ENCODE measurements at places on chromosomes 4 and X.

- DNase-seq = no peak
Observed at GRCh38 chr4:8819019-8819418, 52.6 kb downstream of the HMX1 start.

- DNase-seq = no peak
Observed at GRCh38 chrX:39675619-39676018, 422.1 kb downstream of the BCOR start.

DNA sequence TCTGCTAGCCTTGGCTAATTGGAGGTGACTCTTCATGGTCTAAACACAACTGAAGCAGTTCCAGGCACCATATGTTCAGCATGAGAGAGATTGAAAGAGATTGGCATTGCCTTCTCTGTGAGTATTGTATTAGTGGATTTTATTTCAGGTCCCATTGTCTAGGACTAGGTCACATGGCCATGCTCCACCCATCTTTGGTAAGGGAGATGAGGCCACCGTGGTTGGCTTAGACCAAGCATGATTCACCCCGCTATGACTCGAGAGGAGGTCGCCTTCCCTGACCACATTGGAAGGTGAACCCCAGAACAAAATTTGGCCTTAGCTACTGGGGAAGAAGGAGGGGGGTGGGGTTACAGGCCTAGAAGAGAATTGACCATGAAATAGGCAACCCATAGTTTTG, 109.9 kb upstream of the BCOR start:
- DNase-seq = no peak

DNA sequence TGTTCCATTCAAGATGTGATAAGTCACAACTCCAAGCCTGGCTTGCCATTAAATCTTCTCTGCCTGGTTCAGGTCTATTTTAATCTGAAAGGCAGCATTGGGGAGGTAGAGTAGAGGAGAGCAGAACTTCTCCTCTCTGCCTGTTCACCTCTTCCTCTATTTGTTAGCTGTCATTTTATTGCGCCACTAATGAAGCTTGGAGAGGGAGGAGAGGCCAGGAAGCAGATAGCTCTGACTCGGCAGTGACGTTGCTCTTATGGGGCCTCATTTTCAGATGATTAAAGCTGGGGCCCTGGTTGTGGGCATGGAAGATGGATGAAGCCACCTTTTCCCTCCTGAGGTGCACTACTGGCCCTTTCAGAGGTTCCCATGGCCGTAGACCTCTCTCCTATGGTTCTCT, 207.3 kb downstream of the MID1IP1 start:
- DNase-seq = no peak

DNA sequence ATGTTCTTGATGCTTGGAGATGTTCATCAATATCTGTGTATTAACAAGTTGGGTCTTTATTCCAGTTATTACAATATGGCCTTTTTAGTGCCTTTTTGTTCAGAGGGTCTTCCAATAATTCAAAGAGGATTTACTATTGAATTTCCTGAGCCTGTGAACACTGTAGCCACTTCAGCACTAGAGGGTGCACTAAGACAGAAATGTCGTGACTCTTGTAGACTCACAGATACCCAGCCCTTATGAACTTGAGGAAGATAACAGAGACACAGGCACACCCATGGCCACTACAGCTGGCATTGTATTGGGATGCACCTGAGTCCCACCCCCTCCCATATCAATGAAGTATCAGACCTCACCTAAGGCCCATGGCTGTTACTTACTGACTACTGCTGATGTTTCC, 54.4 kb upstream of the ACTRT1 start:
- DNase-seq = no peak

DNA sequence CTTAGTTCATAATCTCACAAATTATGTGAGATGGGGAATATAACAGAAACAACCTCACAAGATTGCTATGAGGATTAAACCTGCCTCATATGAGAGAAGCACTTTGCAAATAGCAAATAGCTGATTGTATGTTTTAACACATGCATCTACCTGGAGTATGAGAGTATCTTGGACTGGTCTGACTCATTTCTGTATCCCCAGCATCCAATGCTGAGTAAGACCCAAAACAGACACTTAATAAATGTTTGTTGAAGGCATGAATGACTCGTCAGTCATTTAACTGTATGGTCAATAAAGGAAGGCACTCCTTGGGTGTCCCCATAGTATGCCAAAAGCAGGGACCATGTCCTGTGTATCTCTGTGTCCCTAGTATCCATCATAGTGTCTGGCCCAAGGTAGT, 350.9 kb upstream of the F9 start:
- no peak for DNase-seq

- no peak for DNase-seq
Observed at GRCh38 chrX:102008901-102009300, 77.1 kb upstream of the ZMAT1 start.

- no peak for DNase-seq
Observed at GRCh38 chr4:185730849-185731608, 81.0 kb downstream of the SORBS2 start.

DNA sequence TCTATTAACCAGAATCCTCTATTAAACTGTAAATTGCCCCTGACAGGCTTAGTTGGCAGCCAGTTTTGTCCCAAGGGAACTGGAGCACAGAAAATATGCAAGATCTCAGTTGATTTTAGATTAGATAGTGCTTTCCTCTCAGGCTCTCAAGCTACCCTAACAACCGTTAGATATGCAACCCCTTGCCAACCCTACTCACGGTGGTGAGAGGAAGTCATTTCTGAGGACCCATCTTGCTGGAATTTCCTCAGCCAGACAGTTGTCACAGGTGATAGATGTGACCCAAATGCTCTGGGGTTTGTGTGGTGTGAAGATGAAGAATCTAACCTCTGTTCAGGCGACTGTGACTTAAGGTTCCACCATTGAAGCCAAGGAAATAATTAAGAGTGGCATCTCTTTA, 447.1 kb downstream of the MID1IP1 start:
- no peak for DNase-seq

DNA sequence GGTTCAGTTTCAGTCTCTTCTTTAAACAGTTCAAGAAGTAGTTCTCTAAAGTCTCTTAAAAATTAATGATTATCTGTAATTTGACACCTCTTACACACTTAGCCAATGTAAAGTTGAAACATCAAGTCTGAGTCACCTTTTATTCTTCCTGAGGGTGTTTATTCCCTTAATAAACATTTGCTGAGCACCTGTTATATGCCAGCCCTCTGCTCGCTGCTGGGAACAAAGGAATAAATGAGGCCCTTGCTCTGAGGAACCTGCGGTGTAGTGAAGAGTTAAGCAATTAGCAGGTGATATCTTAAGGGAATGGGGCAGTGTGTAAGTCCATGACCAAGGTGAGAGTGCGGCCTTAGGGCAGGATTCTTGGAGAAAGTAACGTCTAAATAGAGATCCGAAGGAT, 5.2 kb upstream of the NDNF start:
- DNase-seq = no peak

DNA sequence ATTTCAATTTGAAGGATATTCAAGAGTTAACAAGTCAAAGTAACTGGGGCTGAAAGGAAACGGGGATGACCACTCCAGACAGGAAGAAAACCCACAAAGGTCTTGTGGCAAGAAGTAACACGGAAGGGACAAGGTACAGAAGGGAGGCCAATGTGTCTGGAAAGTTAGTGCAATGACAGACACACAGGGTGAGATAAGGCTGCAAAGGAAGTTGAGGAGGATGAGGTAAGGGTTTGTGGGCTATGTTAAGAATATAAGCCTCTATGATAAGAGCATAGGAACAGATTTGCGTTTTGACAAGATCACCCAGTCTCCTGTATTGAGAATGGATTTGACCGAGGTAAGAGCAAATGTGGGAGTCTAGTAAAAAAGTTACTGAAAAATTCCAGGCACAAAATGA, 21.9 kb upstream of the EMCN start:
- DNase-seq = no peak

- DNase-seq = peak; percentile 47
Observed at GRCh38 chr4:17511509-17511949, 361 bp downstream of the QDPR start.

- no peak for DNase-seq
Observed at GRCh38 chr4:167117273-167117672, 117.0 kb downstream of the SPOCK3 start.

DNA sequence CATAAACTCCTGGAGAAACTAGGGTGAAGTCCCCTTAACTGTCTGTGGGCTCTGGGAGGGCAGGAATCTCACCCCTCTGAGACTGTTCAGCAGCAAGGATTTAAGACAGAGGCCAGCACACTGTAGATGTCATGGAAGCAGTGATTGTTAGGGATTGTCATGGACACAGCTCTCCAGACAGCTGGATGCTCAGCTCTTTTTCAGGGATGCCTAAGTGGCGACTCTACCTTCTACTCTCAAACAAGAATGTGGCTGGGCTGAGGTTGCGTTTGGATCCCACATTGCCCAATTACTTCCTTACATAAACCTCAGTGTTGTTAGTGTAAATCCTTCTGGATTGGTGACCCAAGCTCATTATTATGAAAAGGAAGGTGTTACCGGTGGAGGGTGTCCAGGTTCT, 291.9 kb upstream of the VCX3A start:
- DNase-seq = no peak

DNA sequence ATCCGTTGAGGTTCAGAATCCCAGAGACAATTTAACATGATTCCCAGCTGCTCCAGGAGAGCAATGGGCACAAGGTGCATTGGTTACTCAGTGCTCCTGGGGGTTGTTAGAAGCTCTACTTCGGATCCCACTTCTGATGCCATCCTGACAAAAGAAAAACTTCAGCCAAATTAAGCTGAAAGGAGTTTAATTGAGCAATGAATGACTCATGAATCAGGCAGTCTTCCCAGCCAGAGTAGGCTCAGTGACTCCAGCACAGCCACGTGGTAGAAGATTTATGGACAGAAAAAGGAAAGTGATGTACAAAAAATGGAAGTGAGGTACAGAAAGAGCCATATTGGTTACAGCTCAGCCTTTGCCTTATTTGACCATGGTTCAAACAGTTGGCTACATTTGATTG, 95.7 kb downstream of the PWWP3B start:
- no peak for DNase-seq

GRCh38 chrX:39591099-39591498, 506.7 kb downstream of the BCOR start:
- DNase-seq = no peak

- DNase-seq = no peak
Observed at GRCh38 chrX:123905332-123905731, 45.5 kb downstream of the XIAP start.

DNA sequence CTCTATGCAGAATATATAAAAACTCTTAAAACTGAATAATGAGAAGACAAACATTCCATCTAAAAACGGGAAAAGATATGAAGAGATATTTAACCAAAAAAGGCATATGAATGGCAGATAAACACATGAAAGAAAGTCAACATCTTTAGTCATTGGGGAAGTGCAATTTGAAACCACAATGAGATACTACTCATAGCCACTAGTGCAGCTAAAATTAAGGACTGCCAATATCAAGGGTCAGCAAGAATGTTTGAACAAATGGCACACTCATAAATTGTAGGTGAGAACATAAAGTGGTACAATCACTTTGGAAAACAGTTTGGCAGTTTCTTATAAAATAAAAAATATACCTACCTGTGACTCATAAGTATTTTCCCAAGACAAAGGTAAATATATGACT, 534.9 kb upstream of the DIPK2B start:
- no peak for DNase-seq

DNA sequence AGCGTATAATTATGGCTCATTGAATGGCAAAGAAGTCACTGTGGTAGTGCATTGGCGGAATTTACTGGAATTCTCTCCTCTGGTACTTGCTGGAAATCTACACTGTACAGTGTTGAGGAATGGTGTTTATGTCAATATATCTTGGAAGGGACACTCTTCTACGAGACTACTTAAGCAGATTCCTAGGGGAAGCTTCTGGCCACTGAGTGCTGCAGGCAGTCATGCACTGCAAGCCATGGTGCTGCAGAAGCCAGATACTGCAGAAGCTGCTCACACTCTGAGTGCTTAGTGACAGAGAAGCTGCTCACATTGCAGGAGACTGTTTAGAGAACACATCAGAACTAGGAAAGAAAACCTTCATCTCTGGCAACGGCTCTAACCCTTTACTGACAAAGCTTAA, 725.0 kb downstream of the CCSER1 start:
- no peak for DNase-seq

GRCh38 chr4:92099861-92100260, 203.9 kb upstream of the GRID2 start:
- DNase-seq = no peak

DNA sequence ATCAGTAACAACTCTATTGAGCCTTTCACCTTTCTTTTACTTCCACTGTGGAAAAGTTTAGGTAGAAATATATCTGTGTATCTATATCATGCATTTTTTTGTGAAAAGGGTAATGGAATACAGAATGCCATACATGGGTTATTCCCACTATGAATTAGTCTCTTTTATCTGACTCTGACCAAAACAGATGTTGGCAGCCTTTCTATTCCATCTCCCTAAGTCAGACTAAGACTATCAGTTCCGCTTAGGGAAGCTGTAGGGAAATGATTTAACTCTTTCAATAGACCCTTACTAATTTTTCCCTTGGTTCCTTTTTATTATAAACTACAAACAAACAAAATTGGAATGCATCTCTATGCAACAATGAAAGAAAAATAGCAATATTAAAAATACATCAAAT, 92.3 kb upstream of the LEF1 start:
- no peak for DNase-seq

GRCh38 chr4:186166852-186167512, 24.4 kb upstream of the CYP4V2 start:
- DNase-seq = no peak

DNA sequence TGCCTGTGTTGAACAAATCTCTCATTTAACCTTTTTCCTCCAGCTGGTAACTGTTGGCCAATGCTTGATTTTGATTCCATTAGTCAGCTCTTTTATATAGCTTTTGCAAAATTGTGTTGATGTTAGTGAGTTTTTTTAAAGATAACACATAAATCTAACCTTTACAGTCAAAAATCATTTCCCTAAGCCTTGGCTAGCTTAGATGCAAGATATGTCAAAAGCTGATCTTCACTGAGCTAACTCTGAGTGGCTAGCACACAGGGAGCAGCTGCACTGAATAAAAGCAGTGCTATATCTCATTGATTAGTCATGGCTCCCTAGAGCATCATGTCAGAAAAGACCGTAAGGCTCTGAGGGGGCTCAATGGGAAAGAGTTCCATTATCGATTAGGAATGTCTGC, 78.7 kb downstream of the PPARGC1A start:
- no peak for DNase-seq

DNA sequence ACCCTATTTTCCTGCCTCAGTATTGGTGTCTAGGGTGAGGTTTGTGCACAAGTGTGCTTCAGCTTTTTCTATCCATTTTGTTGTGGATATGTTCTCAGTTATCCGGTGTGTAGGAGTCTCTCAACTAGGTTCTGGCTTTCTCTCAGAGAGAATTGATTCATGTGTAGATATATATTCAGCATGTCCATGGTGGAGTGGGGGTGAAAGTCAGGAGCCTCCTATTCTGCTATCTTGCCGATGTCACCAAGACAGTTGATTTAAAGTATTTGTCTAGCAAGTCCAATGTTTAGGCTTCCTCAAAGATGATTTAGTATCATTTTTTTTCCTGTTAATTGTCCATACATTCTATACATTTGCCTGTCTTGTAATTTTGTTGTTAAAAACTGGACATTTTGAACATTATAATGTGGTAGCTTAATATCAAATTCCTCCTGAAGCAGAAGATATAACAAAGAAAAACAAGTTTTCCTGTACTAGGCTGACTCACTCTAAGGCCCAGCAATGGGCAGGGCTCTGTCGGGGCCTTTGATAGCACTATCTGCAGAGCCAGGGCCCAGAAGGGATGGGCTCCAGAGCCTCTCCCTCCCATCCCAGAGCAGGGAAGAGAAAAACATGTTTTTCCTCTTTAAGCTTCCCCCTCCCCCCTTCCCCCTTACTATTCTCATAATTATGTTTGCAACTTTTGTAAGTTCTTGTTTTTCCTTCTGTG, 37.6 kb downstream of the GLUD2 start:
- no peak for DNase-seq
